NCI-H1417 treated with DMSO at 0.1 percent for 48 hours (cell line): ENCODE measurements at places on chromosomes 7 and 10.

DNA sequence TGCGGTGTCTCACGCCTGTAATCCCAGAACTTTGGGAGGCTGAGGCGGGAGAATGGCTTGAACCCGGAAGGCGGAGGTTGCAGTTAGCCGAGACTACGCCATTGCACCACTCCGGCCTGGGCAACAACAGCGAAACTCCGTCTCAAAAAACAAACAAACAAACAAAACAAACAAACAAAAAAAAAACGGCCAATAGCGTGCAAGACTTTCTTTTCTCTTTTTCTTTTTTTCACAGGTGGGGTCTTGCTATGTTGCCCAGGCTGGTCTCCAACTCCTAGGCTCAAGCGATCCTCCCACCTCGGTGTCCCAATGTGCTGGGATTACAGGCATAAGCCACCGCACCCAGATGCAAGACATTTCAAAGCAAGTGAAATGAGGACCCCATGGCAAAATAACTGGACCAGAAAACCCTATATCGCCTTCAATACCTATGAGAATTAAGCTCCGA is 1.6 kb downstream of the PSAP start:
- DNase-seq: no peak

DNA sequence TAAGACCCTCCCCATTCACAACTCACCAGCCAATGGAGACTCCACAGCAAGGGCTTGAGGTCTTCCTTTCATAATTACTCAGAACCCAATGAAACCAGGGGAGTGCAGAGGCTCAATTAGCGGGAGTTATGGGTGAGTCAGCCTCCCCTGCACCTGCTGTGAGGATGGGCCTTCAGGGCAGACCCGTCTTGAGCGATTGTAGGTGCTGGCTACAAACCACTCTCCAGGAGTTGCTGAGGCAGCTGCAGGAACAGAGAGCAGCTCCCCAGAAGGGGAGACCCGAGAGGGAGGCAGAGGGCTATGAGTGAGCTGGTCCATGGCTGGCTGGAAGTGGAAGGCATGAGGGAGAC is 58.5 kb upstream of the SORCS3 start:
- peak; percentile 18 for DNase-seq

GRCh38 chr10:85831422-85831821 is 535.2 kb downstream of the GRID1 start:
- DNase-seq: no peak

DNA sequence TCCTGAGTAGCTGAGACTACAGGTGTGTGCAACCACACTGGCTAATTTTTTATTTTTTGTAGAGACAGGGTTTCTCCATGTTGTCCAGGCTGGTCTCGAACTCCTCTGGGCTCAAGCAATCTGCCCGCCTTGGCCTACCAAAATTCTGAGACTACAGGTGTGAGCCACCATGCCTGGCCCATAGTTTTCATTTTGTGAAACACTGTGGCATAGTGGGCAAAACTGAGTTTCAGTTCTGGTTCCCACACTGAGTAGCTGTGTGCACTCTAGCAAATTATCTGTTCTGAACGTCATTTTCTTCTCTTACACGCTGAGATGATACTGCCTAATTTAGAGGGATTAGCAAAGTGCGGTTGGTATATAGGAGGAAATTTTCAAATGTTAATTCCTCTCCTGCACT is 13.5 kb downstream of the ATP5MK start:
- DNase-seq: no peak

GRCh38 chr7:47714669-47715607 is 133.0 kb upstream of the TNS3 start:
- DNase-seq: no peak

DNA sequence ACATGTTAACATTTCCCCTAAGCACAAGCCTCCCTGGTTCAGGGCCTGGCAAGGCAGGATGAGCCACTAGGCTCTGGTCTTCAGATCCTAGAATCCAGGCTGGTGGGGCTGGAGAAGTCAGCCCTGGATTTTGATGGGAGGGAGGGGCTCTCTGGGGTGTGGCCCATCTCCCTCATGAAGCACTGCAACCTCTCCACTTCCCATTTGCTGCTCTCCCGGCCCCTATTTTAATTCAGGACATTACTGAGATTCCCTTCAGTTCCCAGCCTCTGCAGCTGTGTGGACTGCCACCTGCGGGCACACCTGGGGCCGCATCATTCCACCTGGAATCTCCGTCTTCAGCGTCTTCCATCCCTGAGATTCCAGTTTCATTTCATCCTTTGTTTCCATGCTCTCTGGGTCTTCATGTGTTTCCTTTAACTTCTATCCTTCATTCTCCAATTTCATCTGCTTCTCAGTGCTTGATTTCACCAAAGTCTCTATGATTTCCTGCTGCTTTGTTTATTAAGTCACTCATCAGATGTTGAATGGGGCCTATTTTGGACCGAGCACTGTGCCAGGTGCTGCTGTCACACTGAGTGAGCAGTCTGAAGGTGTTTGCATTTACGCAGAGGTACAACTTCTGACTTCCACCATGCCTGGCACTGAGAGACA is 253.6 kb downstream of the WDR37 start:
- no peak for DNase-seq
